CD4-positive, alpha-beta memory T cell (primary cell): ENCODE measurements at places on chromosomes 5 and 9.

- H3K36me3 ChIP-seq = no peaks in the 10 kb centered on the region
- H3K4me3 ChIP-seq = no peak overlapping the region
- no peak overlapping the region for H3K27ac ChIP-seq
These were observed 31.6 kb downstream of the PTGS1 start for GRCh38 chr9:122402403-122402871.

- no peak overlapping the region for H3K4me3 ChIP-seq
- H3K27me3 ChIP-seq = no peaks in the 10 kb centered on the region
- H3K36me3 ChIP-seq = no peaks in the 10 kb centered on the region
- no peak overlapping the region for H3K27ac ChIP-seq
- DNase-seq = no peak
These were observed 264.8 kb upstream of the KIF2A start for GRCh38 chr5:62041156-62041756.

DNA sequence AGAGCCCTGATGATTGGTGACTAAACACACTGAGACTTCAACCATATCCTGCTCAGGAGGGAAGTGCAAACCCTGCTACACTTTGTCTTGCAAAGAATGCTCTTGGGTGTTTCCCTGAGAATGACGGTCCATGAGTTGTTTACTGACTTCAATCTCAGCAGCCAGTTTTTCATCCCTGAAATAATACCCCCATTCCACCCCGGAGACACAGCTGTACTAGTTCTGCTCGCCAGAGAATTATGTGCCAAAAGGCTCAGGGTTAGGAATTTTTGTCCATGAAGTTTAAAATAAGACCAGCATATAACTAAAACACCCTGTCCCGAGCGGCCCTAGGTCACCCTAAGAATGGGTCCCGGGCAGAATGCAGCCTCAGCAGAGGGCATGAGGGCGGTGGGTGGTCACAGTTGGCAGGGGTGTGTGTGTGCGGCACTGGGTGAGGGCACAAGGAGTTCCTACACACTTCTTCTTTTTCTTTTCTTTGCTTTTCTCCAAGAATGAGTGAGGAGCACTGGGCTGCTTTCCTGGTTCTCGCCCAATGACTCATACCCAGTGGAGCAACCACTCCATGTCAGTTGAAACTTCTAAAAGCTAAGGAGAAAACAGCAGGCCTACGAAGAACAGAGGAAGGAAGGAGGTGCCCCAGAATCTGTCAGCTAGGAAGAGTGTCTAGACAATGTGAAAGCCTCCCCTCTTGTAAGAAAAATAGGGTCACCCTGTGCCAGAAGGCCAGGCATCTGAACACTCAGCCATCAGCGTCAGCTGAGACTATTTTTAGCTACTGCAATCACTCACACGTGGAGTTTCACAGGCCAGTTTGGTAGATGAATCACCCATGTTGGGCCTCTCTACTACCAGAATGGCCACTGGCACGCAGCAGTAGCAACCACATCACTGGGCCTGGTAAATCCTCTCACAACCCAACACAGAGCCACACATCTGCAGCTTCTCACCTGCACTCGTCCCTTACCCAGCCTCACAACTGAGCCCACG, 105.9 kb downstream of the DPYSL3 start:
- H3K27ac ChIP-seq = no peak overlapping the region
- no peak overlapping the region for H3K4me3 ChIP-seq
- no peaks in the 10 kb centered on the region for H3K4me1 ChIP-seq
- DNase-seq = no peak
- no peaks in the 10 kb centered on the region for H3K36me3 ChIP-seq

DNA sequence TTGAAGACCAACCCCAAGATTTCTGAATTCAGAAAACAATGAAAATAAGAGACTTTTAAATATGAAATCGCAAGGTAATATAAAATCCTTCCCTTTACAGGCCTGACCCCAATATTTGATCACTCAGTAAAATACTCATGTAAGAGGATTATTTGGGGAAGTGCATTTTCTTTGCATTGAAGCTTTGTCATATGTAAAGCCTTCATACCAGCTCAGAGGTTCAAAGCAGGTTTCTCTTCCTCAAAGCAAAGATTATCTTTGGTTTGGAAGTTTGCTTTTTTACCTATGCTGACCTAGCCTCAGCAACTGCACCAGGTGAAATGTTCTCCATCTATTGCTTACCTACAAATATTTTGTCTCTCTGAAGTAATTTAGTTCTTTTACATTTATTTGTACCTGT, 106.5 kb upstream of the PARP8 start:
- no peaks in the 10 kb centered on the region for H3K27me3 ChIP-seq
- H3K4me3 ChIP-seq = no peak overlapping the region
- DNase-seq = no peak
- H3K36me3 ChIP-seq = no peaks in the 10 kb centered on the region

GRCh38 chr5:96997265-96997859, 61.5 kb downstream of the LNPEP start:
- no peaks in the 10 kb centered on the region for H3K27me3 ChIP-seq
- no peak overlapping the region for H3K27ac ChIP-seq
- peaks cover 55% of the 10 kb centered on the region for H3K36me3 ChIP-seq
- H3K4me3 ChIP-seq = no peak overlapping the region
- H3K4me1 ChIP-seq = no peaks in the 10 kb centered on the region
- no peak for DNase-seq

DNA sequence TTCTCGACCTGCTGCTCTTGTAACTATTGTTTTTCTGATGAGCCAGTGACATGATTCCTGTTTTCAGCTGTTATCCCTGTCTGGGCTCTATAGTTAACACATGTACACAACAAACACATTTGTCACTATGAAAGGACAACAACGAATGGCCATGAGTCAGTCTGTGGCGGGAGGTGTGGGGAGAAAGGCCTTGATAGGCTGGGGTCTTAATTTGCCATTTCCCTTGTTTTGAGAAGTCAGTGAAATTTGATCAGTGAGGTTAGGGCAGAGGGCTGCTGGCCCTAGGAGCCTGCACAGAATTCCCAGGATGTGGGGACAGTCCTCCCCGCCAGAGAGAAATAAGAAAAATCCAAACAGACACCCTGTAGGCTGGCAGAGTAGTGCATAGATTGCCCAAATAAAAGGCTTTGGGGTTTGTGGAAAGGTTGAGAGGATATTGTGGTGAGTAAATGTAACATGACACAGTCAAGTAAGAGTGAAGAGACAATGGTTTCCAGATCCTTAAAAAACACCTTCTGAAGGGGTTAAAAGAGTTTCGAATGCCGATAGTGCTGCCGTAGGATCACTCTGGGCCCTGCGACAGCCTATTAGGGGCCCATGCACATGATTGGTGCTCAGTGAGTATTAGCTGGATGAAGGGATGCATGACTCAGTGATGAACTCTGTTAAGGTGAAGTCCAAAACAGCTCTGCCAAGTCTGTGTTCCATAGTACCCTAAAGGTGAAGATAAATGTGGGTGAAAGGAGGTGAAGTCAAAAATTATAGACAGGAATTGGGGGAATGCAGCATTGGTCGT, 110.9 kb upstream of the PRRC1 start:
- no peak overlapping the region for H3K4me3 ChIP-seq
- no peaks in the 10 kb centered on the region for H3K36me3 ChIP-seq
- no peaks in the 10 kb centered on the region for H3K4me1 ChIP-seq
- H3K27ac ChIP-seq = no peak overlapping the region
- H3K27me3 ChIP-seq = no peaks in the 10 kb centered on the region

DNA sequence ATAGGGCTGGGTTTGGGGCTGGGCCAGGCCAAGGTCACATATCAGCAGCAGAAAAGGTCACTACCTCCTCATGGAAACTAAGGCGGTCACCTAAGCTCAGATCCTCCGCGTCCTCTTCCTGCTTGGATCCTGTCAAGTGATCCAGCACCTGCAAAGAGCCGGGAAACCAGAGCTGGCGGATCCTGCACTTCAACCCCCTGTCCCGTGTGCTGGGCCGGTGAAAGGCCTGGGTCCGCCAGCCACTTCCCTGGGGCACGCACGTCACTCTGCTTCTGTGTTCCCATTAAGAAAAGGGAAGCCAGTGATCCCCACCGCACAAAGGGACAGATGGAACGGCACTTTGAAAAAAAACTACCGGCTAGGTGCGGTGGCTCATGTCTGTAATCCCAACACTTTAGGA, 61.3 kb upstream of the STXBP1 start:
- H3K27me3 ChIP-seq = no peaks in the 10 kb centered on the region
- DNase-seq = no peak
- no peak overlapping the region for H3K27ac ChIP-seq
- H3K36me3 ChIP-seq = no peaks in the 10 kb centered on the region
- H3K4me3 ChIP-seq = no peak overlapping the region

- H3K36me3 ChIP-seq = peaks cover 19% of the 10 kb centered on the region
- peak overlapping the region; percentile 75 for H3K27ac ChIP-seq
- no peaks in the 10 kb centered on the region for H3K27me3 ChIP-seq
- no peak for DNase-seq
- peaks cover 40% of the 10 kb centered on the region for H3K4me1 ChIP-seq
These were observed 599 bp downstream of the RAD1 start for GRCh38 chr5:34914671-34915138.

- no peak overlapping the region for H3K27ac ChIP-seq
- no peak overlapping the region for H3K4me3 ChIP-seq
- H3K36me3 ChIP-seq = no peaks in the 10 kb centered on the region
- no peaks in the 10 kb centered on the region for H3K4me1 ChIP-seq
- DNase-seq = no peak
- H3K27me3 ChIP-seq = no peaks in the 10 kb centered on the region
These were observed 247.2 kb upstream of the EFNA5 start for GRCh38 chr5:107917983-107918382.

GRCh38 chr9:84296146-84296843, 44.3 kb downstream of the SLC28A3 start:
- no peaks in the 10 kb centered on the region for H3K36me3 ChIP-seq
- no peak overlapping the region for H3K4me3 ChIP-seq
- H3K27ac ChIP-seq = peak overlapping the region; percentile 19
- peak; percentile 20 for DNase-seq
